NCI-H1105 (cell line): ENCODE measurements at places on chromosomes 3 and 15.

GRCh38 chr3:44522494-44522933 lies 32.5 kb upstream of the ZKSCAN7 start:
- no peak for DNase-seq

DNA sequence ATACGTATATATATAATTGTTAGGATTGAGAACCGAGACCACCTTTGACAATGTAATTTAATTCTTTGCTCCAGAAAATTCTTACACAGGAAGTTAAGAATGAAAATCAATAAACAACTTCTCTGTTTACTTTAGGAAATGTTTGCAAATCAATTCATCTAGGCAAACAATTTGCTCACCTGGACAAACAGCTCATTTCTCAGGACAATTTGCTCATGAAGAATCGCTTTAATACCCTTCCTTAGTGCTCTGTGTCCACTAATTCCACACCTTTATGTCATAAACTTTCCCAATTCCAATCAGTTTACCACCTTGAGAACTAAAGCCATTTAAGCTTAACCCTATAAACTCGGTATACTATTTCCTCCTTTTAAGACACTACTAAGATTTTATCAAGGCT lies 292.2 kb downstream of the BCHE start:
- DNase-seq = no peak

DNA sequence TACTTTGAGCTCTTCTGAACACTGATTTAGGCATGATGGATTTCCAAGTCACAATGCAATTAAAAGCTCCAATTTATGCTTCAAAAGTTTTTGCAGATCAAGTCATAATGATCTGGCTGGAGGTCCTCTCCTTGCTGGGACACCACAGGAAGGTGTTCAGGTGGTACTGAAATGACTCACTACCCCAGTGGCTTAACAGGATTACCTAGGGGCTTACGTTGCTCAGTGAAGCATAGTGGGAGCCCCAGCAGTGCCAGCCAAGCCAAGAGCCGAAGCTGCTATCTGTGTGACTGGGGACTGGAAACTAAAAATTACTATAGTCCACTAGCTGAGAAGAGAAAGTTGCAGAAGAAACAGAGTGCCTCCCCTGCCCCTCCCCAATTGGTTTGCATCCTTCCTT lies 110.1 kb upstream of the LPP start:
- no peak for DNase-seq

GRCh38 chr3:31770822-31771326 lies 210.2 kb downstream of the OSBPL10 start:
- DNase-seq = no peak

DNA sequence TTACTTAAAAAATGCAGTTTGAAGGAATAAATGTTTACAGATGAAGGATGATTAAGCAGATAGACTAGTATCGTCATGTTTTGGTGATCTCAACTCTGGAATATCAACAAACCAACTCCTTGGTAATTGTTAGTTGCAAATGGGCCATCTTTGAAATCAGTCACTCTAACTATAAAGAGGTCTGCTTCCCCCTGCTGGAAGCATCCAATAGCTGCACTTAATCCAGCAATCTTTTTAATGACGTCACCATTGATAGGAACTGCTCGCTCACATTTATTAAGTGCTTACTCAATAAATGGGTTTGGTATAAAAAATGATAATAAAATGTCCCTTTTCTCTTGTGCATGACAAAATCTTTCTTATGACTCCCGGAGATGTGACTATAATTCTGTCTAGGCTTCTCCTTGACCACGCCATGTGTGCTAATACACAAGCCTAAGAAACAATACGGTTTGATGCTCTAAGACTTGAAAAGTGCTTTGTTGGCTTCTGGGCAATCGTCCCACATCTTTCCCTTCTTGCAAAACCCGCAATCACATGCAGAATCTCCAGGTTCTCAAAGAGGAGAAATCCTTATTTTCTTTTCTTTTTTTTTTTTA lies 227.6 kb upstream of the POU1F1 start:
- peak; percentile 7 for DNase-seq

- DNase-seq = peak; percentile 16
These were observed 614 bp downstream of the CHCHD6 start for GRCh38 chr3:126704494-126705214.

GRCh38 chr15:76913737-76914136 lies 8.6 kb upstream of the SCAPER start:
- DNase-seq = no peak

DNA sequence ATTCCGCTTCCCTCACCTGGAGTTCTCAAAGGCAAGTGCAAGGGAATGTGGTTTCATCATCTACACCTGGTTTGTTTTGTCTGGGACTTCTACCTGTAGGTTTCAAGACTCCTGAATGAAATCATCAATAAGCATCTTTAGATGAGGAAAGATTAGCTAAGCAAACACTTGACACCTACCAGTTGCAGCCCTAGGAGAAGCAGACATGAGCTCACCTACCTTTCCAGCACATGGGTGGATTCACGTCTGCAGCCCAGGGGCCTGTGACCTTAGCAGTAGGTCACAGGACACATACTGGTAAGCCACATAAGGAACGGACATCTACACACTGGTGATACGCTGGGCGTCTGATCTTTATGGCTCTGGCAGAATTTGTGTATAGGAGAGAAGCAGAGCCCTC lies 26.7 kb downstream of the SLCO2A1 start:
- DNase-seq = no peak

DNA sequence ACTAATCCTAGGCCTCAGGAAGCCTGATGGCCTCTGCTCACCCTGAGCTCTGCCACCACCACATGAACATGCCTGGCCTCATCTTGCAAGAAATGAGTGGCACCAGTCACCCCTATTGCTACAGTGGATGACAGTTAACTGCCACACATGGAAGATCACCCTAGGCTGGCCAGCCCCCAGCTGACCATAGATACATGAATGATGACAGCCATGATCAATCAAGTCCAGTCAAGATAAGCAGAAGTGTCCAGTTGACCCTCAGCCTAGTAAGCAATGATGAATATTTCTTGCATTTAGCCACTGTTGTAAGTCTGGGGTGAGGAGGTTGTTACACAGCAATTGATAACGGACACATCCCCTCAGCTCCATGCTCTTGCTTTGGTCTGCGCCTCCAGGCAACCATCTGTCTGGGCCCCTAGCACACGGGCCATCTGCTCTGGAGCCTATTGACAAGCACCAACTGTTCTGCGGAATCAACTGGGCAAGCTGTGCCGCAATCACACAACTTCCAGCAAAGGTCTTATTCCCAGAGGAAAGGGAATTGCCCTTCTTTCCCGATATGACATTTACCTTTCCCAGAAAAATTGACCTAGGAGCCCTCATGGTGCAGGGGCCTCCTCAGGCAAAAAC lies 2.2 kb upstream of the LYZL4 start:
- DNase-seq = no peak

- DNase-seq = no peak
These were observed 109.8 kb downstream of the TNIK start for GRCh38 chr3:171350364-171350763.

- no peak for DNase-seq
These were observed 134.1 kb downstream of the MBNL1 start for GRCh38 chr3:152402695-152403451.

GRCh38 chr15:57505949-57506391 lies 85.7 kb upstream of the MYZAP start:
- DNase-seq = peak; percentile 31

- no peak for DNase-seq
These were observed 373.0 kb upstream of the PROK2 start for GRCh38 chr3:72157748-72158638.

DNA sequence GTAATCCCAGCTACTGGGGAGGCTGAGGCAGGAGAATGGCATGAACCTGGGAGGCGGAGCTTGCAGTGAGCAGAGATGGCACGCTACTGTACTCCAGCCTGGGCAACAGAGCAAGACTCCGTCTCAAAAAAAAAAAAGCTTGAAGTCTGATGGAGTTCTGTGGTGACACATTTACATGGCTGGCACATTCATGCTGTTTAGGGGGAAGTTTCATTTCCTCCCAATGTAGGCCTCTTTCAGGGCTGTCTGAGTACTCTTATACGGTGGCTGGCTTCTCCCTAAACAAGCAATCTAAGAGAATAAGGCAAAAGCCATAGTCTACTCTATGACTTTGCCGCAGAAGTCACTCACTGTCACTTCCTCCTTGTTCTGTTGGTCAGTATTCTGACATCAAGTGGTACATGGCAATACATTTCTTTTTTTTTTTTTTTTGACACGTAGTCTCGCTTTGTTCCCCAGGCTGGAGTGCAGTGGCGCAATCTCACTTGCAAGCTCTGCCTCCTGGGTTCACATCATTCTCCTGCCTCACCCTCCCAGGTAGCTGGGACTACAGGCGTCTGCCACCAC lies 41.2 kb downstream of the OIP5 start:
- no peak for DNase-seq

GRCh38 chr3:44529927-44530326 lies 25.1 kb upstream of the ZKSCAN7 start:
- DNase-seq = no peak

- no peak for DNase-seq
These were observed 149.3 kb upstream of the CTDSPL start for GRCh38 chr3:37712421-37712820.

DNA sequence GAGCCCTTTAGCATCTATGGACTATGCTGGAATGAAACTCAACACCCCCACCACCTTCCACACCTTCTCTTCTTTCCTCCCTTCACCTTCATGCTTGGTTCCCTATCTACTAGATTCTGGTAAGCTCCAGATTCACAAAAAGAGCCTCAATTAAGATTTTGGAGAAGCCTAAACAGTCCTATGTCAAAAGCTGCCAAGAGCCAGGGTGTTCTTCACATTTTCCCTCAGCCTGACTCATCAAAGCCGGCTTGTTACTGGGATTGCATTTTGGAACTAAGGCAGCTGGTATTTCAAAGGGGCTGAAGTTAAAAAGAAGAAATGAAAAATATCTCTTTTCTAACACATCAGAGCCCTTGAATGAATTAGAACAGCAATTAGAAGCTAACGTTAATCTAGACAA lies 247.7 kb downstream of the MYRIP start:
- DNase-seq = no peak

GRCh38 chr3:38154033-38154494 lies 11.3 kb upstream of the OXSR1 start:
- no peak for DNase-seq

DNA sequence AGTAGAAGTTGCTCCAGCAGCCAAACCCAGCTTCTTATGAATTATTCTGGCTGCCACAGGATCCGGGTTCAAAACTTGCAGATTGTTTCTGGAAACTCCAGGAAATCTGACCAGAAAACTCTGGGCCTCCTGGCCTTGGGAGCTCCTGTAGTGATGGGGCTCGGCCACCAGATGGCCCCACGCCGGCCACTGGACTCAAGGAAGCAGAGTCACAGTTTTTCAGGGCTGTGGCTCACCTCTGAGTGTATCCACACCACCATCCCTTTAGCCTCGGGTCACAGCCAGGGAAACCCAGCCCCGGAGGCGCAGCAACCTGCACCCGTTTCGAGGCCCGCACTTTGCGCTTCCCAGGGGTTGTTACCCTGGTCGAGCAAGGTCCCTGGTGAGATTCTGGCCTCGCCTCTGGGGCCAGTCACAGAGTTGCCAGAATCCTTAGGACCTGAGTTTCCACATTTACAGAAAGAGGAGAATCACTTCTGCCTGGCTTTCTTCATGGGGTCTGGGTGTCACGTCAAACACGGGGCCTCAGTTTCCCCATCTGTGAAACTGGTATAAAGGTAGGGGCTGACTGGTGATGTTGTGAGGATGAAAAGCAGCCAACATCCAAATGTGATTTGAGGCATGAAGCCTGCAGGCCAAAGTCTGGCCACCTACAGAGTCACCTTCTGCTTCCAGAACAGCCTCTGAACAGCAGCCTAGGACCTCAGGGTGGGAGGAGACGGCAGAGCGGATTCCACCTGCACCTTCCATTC lies 53.5 kb upstream of the LCTL start:
- peak; percentile 25 for DNase-seq

DNA sequence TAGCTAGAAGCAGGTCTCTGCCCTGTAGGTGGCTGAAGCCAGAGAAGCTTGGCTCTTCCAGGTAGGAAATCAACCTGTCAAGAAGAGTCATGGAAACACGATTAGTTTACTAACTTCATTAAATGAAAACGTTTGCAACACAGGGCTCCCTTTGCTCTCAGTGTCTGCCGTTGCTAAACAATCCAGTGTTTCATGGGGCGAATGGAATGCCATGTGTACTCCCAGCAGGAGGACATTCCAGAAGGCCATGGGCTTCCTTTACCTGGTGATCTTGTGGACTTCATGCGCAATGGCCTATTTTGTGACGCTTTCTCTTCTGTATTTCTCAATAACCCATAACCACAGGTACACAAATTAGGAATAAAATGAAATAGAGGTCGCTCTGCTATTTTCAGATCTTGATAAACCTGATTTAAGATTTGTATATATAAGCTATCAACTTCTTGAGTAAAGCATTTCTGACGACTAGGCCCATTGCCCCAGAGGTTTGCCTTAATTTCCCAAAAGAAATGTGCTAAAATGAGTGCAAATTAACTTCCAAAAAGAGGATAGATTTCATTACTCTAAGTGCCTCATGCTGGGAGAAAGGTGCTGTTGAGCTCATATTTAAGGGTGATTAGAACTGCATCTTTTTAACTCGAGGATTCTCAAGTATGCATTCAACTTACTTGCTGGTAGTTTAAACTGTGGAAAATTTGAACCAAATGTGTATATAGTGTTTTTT lies 171.0 kb downstream of the EPHA3 start:
- DNase-seq = no peak

DNA sequence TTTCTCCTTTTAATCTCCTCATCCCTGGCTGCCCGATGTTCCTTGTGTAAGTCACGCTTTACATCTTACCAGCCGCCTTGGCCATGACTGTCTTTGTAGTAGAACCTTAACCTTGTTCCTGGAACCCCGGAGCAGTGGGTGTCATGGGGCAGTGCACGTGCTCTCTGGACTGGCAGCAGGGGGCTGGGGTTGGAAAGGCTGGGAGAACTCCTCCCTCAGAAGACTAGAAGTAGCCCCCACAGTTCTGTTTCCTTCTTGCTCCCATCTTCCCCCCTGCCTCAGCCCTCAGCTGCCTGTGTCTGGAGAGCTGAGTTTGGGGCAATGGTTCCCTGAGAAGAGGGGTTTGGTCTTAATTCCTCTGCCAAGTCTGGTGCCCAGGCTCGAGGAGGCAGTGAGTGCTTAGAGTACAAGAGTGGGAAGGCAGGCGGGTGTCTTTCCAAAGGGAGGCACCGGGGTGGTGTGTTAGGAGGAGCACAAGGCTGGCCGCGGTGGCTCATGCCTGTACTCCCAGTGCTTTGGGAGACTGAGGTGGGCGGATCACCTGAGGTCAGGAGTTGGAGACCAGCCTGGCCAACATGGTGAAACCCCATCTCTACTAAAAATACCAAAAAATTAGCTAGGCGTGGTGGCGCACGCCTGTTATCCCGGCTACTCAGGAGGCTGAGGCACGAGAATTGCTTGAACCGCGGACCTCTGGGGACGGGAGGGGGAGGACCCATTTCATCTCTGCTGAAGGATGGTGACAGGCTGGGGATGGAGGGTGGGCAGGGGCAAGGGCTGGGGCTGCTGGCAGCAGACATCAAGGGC lies 100.4 kb downstream of the VGLL4 start:
- DNase-seq = no peak

- DNase-seq = no peak
These were observed 22.2 kb upstream of the CMTM8 start for GRCh38 chr3:32216172-32216783.

GRCh38 chr3:77254967-77255831 lies 215.3 kb downstream of the ROBO2 start:
- DNase-seq = peak; percentile 29
